ENCODE measurements at places on chromosomes 5 and 9.

- DNase-seq, result no peak
These were observed 161.9 kb downstream of the MAPKAP1 start for GRCh38 chr9:125544988-125545651.

- no peak for DNase-seq
These were observed 165.0 kb downstream of the DROSHA start for GRCh38 chr5:31366941-31367340.

- DNase-seq, result no peak
These were observed 37.0 kb downstream of the B4GALT1 start for GRCh38 chr9:33129886-33130881.

- no peak for DNase-seq
These were observed 239.2 kb upstream of the TRIM32 start for GRCh38 chr9:116447934-116448333.

DNA sequence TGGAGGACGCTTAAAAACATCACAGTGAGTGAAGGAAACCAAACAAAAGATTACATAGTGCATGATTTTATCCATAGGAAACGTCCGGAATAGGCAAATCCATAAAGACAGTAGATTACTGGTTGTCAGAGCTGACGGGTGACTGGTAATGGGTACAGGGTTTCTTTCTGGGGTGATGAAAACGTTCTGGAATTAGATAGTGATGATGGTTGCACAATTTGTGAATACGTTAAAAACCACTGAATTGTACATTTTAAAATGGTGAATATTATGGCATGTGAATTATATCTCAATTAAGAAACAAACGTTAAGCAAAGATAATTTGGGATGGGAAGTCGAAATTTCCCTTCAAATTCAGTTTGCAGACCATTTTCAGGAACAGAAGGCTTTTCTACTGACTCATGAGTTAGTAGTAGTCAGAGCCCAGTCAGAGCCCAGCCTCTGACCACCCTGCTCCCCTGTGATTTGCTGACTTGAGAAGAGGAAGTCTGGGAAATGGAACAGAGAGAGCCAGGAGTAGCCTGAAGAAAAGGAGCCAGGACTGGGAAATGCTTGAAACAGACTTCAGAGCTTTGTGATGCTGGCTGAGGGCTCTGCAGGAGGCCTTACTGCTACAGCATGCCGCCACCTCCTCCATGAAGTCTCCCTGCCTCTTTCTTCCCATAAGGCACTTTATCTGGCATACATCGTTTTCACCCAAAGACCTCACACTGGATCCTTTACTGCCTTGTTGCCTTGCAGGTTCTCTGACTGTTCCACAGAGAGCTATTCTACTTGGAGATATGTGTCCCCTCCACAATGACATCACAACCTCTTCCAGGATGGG is 46.4 kb upstream of the CTNNA1 start:
- no peak for DNase-seq

DNA sequence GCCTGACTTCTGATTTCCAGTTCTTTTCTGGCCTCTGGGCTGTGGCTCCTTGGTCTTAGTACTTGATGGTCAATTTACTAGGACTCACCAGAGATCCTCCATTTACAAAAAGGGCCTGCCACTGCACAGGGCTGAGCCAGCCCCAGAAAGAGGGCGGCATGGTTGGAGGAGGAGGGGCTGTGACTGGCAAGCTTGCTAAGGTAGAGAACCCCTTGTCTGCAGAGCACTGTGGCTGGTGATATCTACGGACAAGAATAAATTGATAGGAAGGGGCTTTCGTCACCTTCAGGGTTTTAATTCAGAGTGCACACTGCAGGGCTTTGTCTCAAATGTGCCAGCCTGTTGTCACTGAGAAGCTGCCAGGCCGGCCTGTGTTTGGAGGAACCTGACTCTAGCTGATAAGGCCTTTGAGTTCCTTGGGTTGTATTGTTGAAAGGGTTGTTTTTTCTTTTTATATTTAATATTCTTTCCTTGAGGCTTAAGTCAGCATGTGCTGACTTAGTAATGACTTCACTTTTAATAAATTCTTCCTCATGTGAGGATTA is 15.1 kb downstream of the SLC22A5 start:
- DNase-seq, result no peak

DNA sequence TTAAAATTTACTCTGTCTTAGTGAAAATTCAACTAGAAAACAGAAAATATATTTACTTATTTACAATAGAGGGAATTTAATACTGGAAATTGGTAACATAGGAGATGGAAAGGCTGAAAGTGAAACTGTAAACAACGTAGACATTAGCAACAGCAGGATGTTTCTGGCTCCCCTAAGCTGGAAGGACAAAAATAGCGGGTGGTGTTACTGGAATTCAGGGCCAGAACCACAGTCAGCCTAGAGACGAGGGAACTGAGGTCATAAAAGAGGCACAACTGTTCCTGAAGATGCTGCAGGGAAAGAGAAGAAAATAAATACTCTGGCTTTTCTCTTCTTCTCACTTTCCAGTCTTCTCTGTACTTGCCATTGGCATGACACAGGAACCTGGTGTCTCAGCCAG is 80.4 kb upstream of the NIPBL start:
- DNase-seq, result no peak

- no peak for DNase-seq
These were observed 91.3 kb downstream of the SYK start for GRCh38 chr9:90892918-90893317.

Data from activated naive CD4-positive, alpha-beta T cell treated with Interleukin-2 at 50 U/mL for 16 hours (primary cell).